ENCODE measurements at places on chromosomes 11 and 22.

DNA sequence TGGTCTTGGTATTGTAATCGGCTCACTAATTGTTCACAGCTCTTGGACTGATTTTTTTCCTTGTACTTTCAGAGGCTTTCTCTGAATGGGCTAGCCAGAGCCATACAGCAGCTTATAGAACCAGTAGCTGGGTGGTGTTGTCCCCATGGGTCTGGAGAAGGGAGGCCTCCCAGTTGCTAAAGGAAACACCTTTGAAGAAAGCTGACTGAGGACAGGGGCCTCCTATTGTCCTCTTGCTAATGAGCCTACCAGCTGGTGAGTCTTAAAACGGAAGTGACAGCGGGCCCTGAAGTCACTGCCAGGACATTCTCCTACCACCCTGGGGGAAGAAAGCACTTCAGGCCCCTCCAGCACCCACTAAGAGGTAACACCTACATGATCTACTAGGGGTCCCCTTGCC, 9.9 kb downstream of the FADS3 start:
- DNase-seq, result no peak

DNA sequence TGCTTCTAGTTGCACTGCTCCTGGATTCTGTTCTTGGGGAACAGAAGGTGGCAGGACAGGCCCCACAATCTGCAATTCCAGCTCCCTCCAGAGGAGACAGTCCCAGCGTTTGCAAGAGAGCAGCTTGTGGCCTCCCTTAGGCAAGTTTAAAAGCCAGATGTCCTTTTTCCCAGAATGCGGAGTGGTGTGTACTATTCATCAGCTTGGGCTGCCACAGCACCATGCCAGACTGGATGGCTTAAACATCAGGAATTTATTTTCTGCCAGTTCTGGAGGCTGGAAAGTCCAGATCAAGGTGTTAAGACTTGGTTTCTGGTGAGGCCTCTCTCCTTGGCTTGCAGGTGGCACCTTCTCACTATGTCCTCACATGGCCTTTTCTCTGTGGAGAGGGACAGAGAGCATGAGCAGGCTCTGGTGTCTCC, 11.7 kb downstream of the MIAT start:
- no peak for DNase-seq

- no peak for DNase-seq
These were observed 282.8 kb downstream of the NTM start for GRCh38 chr11:131653260-131653659.

DNA sequence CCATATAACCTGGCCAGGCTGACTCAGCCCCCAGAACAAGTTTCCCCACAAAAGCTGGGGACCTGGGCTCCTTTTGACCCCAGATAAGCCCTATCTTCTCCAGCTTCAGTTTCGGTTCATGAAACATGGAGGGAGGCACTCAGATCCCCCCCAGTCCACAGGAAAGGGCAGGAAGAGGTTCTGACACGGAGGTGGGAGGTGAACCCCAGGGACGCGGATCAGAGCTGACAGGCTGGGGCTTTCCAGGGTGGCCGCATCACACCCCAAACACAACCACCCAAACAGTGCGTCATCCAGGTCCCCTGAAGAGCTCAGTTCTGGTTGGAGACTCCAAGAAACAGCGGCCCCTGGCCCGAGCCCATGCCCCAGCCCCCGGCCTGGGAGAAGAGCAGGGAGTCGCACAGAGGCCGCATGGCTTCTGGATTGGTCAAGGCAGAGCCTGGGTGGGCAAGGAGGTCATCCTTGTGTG, 44.3 kb upstream of the A4GALT start:
- no peak for DNase-seq

All from fibroblast of skin of left biceps (primary cell).